Smooth muscle cell of the pulmonary artery (primary cell): ENCODE measurements at places on chromosomes 5 and 9. TPM values are rescaled to one million over a fixed set of nuclear protein-coding genes. Genes with fewer than 3 reads are reported as not detected.

The PCDHGC5 gene
- total RNA-seq, result 4.6 and 7.3 TPM in 2 replicates

The FGFR4 gene
- 0.33 and 0.65 TPM in 2 replicates for total RNA-seq

The HMMR gene
- total RNA-seq, result 3.6 and 12.8 TPM in 2 replicates

The PPP2R2B gene
- 0.66 and 1.0 TPM in 2 replicates for total RNA-seq
